Sigmoid colon (tissue), 7 donors: ENCODE measurements at places on chromosomes 2 and 18.
A peak's percentile ranks its signal among the peaks of the same experiment; 100 is the strongest.

DNA sequence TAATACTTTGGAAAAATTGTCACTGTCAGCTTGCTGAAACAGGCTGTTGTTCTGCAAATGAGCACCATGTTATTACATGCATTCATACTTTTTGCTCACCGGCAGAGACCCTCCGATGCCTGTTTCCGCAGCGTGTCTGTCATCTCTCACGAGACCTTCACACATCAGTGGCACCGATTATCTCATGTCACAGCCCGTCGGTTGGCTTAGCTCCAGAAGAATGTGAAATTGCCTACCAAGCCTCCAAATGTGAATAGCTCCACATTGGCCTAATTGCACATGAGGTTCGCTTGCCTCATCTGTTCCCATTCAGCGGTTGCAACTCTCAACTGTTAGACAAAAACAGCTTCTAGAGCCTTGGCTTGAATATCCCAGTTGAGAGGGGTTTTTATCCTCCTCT is 233.0 kb downstream of the ACTR3 start:
- no peak for DNase-seq

- no peak for DNase-seq
Measured at GRCh38 chr18:11324510-11324909, 175.1 kb upstream of the PIEZO2 start.

GRCh38 chr18:71115261-71115660 is 826.4 kb downstream of the SOCS6 start:
- DNase-seq, result no peak

DNA sequence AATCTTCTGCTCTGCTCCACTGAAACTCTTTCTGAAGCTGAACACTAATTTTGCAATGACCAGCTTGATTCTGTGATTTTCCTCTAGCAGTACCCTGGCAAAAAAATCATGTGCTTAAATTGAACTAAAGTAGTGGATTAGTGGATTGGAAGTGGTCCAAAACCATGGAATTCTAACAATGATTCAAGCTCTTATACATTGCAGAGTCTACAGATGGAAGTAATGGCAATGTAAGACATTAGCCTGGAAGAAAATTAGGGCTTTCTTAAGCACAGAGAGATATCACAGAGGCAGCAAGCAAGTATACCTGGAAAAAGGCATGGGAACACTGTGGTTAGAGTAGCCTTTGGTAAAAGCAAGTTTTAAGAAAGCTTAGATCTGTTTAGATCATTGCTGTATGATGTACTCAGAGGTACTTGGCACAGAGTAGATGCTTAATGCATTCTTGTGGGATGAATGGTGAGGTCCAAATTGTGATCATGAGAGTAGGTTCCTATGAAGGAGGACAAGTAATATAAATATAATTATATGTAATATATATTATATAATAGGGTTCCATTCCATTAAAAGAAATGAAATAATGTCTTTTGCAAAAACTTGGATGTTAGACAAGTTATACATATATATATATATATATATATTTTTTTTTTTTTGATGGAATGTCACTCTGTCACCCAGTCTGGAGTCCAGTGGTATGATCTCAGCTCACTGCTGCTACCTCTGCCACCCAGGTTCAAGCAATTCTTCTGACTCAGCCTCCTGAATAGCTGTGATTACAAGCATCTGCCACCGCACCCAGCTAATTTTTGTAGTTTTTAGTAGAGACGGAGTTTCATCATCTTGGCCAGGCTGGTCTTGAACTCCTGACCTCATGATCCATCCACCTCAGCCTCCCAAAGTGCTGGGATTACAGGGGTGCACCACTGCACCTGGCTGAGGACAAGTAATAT is 172.2 kb upstream of the SCN7A start:
- DNase-seq, result no peak

- no peak for DNase-seq
Measured at GRCh38 chr18:63238693-63239075, 80.9 kb downstream of the BCL2 start.

DNA sequence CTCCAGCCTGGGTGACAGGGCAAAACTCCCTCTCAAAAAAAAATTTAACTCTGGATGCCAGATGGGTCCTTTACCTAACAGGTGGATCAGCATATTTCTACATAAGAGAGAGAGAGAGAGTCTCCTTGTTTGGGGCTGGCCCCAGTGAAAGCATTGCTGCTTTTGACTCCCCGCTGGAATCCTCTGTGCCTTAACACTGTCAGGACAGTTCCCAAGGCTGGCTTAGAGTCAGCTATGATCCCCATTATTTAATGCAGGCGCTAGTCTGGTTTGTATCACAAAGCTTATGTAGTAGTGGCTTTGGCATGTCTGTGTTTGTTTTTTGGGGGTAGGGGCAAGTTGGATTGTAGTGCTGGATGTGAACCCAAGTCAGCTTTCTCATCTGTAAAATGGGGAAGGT is 9.4 kb downstream of the INPP4A start:
- peak; percentile 52 for DNase-seq
